Amniotic stem cell (primary cell): ENCODE measurements at places on chromosomes 3 and 15.

DNA sequence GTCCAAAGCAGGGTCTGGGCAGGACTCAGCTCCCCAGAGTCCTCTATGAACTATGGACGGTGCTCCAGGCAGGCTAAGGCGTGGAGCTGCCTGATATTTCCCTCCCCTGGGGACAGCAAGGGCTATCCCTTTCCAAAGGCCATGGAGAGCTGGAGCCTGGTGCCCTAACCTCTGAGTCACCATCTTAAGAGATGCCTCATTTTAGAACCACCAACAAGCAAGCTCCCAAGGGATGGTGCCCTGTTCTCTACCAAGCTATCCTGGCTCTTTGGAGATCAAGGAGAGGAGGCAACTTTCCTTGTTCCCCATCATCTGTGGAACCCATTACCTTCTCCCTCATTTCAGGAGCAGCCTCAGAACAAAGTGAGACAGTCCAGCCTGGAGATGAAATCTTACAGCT, 15.7 kb downstream of the STARD5 start:
- DNase-seq = no peak

GRCh38 chr15:34304613-34305012, 33.0 kb downstream of the SLC12A6 start:
- DNase-seq = no peak

- DNase-seq = no peak
These were observed 14.8 kb downstream of the GTPBP8 start for GRCh38 chr3:113005611-113006010.

- no peak for DNase-seq
These were observed 22.2 kb downstream of the SSR3 start for GRCh38 chr3:156532730-156533129.

DNA sequence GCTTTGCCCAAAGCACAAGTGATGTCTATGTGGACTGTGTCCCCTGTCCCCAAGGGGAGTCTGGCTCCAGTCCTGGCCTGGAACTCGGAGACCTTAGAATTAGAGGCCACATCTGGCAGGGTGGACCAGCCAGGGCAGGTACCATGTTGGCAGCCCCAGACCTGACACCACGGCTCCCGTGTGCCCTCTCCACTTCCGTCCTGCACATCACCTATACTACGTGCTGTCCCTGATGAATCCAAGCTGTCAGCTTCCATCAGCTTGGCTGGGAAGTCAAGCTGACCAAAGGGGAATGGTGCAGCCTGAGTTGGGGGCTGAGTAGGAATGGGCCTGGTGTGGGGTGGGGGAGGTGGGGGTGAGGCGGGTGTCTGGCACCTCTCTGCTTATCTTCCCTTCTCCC, 15.3 kb downstream of the C15orf39 start:
- DNase-seq = no peak

DNA sequence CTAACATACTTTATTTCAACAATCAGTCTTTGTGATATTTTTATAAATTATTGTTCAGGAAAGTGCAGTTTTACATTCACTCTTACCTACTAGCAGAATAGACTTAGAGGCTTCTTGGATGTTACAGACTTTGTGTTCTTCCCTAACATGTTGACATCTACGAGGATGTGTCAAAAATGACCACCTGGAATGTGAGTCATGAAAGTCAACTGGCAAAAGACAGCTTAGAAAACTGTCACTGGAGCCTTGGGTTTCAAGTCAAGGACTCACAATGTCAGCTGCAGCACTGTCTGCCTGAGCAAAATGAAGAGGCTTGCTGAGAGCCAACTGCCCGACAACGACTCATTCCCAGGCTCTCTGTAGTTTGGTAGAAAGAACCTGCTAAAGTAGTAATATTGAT, 91.5 kb downstream of the CERS3 start:
- DNase-seq = no peak

GRCh38 chr15:101614761-101615160, 37.4 kb downstream of the TM2D3 start:
- no peak for DNase-seq

GRCh38 chr3:51706788-51707731, at the start of gene GRM2:
Gene GRM2, plus strand, starts transcription at chr3:51707068. Its CDS starts 1,916 bp downstream, at chr3:51708984.
- DNase-seq = peak; percentile 61

DNA sequence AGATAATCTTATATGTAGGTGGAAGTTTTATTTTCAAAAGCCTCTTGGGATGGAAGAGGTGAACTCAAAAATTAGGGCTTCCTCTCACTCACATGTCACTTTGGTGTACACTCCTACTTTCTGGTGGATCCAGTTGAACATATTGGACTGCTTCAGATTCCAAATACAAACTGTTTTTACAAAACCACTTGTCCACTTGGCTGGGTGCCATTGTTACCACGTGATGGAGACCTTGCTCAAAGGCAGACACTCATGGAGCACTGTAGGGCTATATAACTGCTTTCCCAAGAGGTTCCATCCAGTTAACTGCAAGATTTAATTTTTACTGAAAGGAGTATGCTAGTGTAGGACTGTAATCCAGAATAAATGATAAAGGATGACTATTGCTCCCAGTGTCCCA, 307.0 kb downstream of the EPHA6 start:
- DNase-seq = no peak

GRCh38 chr3:158489181-158489580, 81.8 kb upstream of the MLF1 start:
- DNase-seq = no peak

- DNase-seq = no peak
These were observed 101.8 kb upstream of the SKOR1 start for GRCh38 chr15:67723294-67724024.

GRCh38 chr3:107953722-107954121, 137.1 kb downstream of the CD47 start:
- no peak for DNase-seq

DNA sequence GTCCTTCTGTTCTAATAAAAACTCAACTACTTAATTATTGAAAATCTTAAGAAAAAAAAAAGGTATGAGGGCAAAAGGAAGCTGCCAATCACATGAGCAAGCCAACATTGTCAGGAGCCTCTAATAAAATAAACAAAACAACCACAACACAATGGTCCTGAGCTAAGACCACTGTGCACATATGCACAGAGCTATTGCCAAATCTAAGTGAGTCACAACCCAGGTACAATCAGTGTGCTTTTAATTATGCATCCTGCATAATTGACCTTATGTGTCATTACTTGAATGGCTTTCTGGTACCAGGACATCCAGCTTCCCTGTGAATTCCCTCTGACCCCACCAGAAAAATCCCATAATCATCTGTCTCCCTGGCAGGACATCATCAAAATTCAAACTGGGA, 639.8 kb downstream of the MAGI1 start:
- DNase-seq = no peak

- no peak for DNase-seq
These were observed 1.5 kb downstream of the CD80 start for GRCh38 chr3:119557877-119558269.

DNA sequence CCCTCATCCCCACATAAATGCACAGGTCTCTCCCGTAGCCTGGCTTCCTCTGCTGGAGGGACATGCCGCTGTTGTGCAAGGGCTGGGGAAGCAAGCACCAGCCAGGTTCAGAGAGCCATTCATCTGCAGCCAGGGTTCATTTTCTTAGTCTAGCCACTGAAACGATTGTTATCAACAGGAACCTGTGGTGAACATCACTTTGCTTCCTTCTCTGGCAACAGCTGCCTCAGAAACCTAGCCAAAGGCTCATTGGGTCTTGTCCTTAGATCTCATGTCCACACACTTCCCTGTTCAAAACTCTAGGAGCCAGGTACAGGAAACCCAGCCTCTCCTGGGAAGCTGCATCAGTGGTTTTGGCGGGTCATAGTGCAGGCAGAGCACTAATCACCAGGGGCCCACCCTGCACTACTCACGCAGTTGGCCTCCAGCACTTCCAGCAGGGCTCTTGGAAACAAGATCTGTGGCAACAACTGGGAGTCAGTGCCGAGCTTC, 47.0 kb downstream of the OXNAD1 start:
- DNase-seq = no peak

- no peak for DNase-seq
These were observed 5.7 kb upstream of the DYNLT2B start for GRCh38 chr3:196323691-196324090.

GRCh38 chr15:42908538-42908937, 12.0 kb downstream of the TTBK2 start:
- DNase-seq = no peak

DNA sequence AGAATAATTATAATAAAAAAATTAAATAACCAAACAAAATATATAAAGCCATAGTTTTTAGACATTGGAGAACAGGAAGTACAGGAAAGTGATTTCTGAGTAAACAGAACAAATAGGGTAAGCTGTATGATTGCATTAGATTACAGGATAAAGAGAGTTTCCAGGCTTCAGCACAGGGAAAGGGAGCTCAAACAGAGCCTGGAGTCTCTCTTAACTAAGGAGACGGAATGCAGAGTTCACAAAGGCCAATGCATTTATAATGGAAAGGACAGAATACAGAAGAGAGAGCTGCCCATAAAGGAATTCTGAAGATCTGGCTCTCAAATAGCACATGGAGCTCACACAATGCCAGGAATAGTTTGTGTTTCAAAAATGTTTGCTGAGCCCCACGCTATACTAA, 42.0 kb upstream of the OTOL1 start:
- DNase-seq = no peak

- no peak for DNase-seq
These were observed 11.9 kb upstream of the OR5K4 start for GRCh38 chr3:98341758-98342157.

GRCh38 chr3:123054109-123054778, 12.6 kb upstream of the PDIA5 start:
- DNase-seq = no peak

DNA sequence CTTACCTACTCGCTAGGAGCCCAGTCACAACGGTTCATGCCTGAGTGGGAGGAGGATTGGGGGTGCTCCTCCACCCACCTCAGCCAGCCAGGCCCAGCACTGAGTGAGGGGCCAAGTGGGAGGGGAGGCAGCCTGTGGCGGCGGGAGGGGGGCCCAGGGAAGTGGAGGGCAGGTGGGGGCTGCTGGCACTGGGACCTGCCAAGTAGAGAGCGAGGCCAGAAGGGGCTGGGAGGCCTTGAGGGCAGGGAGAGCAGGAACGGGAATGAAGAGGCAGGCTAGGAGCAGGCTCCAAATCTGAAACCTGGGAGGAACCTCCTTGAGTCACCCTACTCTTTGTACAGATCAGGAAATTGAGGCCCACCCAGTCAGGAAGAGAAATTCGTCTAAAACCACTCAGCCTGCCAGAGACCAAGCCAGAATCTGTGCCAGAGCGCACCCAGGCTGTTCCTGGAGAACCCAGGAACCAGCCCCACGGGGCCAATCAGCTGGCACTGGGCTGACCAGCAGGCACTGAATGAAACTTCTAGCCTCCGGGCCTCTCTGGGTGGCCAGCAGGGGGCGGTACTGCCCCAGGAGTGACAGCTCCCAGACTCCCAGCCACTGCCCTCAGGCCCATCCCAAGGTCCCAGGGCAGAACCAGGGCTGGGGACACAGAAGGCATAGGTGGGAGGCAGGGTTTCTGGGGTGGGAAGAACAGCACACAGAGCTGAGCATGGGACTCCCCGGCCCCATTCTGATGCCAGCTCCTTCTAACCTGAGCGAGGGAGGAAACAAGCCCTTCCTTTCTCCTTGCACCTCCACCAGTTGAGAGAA, 14.8 kb upstream of the CYP11A1 start:
- peak; percentile 66 for DNase-seq

DNA sequence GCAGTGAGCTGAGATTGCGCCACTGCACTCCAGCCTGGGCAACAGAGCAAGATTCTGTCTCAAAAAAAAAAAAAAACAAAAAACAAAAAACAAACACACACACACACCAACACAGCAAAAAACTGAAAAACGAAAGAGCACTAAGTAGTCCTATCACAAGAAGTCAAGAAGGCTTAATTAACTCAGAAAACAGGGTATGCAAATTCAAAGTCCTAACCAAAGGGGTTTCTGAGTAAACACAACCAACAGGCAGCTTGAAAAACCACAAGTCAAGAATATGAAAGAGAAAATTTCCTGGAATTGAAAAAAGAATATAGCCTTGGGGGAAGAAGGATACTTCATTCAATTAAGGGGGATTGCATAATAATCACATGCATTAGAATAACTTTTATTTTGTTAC, 37.7 kb upstream of the PARP14 start:
- DNase-seq = no peak

GRCh38 chr3:64728428-64728827, 40.6 kb upstream of the ADAMTS9 start:
- no peak for DNase-seq

- DNase-seq = no peak
These were observed 138.8 kb downstream of the SNRPN start for GRCh38 chr15:25093455-25094029.

- no peak for DNase-seq
These were observed 15.5 kb upstream of the HOMER2 start for GRCh38 chr15:82968066-82968465.

GRCh38 chr3:119723022-119723421, 20.2 kb downstream of the CFAP91 start:
- no peak for DNase-seq

DNA sequence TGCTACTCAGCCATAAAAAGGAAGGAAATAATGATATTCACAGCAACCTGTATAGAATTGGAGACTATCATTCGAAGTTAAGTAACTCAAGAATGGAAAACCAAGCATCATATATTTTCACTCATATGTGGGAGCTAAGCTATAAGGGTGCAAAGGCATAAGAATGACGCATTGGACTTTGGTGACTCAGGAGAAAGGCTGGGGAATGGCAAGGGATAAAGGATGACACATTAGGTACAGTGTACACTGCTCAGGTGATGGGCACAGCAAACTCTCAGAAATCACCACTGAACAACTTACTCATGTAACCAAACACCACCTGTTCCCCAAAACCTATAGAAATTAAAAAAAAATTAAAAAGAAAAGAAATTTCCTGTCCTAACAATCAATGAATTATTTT, 42.7 kb downstream of the ALCAM start:
- DNase-seq = no peak

DNA sequence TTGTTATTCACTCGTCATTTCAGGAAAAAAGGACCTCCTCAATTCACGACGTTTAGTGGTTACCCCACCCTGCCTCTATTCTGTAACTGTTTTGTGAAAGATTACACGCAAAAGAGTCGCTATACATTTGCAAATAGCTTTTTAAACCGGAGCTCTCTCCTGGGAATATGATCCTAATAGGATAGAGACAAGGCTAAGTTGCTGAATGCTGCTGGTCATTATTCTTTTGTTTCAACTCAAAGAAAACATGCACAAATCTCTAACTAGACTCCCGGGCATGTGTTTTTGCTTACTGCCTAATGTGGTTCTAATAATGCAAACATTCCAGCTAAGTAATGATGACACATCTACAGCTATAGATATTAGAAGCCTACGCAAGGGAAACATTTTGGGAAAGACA, 214.6 kb upstream of the MDFIC2 start:
- no peak for DNase-seq

DNA sequence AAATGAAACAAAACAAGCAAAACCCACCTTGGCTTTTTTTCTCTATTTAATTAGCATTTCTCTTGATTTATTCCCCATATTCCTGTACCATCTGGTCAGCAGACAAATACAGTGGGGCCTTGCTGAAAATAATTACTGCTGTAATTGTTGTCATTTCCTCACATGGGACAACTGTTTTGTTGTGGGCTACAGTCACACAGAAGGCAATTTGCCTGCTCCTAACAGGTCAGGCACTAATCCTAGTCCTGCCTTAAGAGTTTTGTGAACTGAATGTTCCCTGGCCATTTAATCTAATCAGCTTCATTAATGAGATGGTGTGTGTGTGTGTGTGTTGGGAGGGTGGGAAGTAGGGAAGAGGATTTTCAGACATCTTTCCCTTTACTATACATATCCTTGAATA, 11.6 kb downstream of the TRPC1 start:
- DNase-seq = no peak
